ENCODE measurements at places on chromosomes 5 and 9.

- DNase-seq, result no peak
Measured at GRCh38 chr5:151740958-151741373, 17.5 kb downstream of the ATOX1 start.

GRCh38 chr9:117828466-117828865 is 124.3 kb downstream of the TLR4 start:
- no peak for DNase-seq

DNA sequence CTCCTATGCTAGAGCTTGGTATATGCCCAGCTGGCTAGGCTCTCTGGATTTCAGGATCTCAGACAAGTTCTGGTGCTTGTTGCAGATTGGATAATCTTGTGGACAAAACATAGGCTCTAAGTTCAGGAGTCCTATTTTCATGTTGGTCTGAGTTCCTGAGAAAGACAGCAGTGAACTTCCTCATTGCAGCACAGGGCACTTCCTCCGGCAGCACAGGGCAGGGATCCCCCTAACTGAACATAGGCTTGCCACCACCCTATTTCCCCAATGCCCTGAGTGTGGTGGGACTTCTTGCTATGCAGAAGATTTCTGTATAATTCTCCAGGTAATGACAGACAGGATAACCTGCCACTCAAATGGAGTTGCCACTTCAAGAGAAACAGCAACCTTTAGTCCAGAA is 220.1 kb downstream of the PIK3R1 start:
- DNase-seq, result no peak

GRCh38 chr9:112719241-112719691 is 1.3 kb upstream of the INIP start:
- DNase-seq, result no peak

DNA sequence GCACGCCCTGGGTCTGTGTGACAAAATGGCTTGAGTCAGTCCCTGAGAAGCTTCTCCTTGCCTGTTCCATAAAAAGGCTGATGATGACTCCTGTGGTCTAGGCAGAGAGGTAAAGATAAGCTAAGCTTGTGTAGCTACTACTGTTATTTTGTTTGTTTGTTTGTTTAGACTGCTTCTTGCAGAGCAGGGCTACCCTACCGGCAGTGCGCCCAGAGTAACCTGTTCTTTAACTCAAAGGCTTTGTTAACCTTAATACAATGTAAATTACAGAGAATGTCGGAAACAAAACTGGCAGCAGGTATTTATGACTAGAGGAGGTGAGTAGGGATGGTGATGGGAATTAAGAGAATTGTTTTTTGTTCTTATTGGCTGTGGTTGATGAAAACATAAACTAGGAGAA is 87.6 kb downstream of the F2RL2 start:
- no peak for DNase-seq

GRCh38 chr9:133470427-133470924 is 8.4 kb downstream of the SLC2A6 start:
- no peak for DNase-seq

- DNase-seq, result no peak
Measured at GRCh38 chr5:54912021-54912420, 73.4 kb downstream of the ESM1 start.

DNA sequence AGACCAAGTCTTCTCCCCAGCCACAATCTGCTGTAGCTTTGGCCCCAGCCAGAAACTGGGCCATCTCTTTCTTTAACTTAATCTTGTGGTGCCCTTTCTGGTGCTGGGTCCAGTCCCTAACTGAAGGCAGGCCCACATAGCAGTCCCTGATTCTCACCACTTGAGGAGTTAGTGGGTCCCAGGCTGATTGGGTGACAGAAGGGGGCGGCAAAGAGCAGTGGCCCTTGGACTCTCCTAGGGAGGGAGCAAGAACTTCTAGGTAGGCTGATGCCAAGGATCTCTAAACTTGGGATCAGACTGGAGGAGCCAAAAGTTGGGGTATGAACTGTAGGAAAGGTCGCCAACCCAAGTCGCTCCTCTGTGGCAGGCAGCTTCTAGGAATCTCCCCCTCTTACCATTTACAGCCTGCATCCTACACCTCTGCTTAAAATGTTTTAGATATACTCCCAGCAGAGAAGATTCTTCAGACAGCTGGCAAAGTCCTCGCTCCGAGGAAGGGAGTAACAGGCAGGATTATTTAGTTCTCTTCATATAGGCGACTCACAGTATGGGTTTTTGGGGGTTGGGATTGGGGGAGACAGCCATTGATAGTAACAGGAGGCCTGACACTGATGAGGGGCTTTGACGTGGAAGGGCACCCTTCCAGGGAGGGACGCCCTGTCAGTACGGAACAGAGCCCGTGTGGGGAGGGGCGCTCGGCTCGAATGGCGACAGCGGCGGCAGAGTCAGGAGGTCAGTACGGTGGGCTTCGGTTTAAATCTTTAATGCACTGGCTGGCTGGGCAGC is 2.0 kb upstream of the CCL27 start:
- peak; percentile 48 for DNase-seq

DNA sequence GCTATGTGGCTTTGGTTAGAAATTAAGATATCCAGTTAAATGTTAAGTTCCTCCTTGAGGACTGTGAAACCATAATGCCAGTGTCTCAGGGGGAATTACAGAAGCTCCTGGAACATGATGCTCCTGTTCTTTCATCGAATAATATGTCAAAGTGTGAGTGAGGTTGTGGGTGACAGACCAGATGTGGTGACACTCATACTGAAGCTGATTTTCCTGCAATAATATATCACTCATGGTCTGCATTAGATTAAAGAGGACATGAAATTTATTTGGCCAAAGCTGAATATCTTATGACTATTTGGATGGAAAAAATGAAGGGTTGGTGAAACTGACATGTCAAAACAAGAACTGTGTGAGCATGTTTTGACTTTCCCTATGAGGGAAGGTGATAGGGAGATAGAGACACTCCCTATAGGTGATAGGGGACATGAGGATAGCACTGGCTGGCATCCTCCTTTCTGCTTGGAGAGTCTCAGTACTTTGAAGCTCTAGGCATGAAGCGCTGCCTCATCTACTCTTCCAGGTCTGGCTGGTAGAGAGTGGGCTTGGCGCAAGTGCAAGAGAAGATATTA is 173.5 kb downstream of the ARHGEF28 start:
- no peak for DNase-seq

DNA sequence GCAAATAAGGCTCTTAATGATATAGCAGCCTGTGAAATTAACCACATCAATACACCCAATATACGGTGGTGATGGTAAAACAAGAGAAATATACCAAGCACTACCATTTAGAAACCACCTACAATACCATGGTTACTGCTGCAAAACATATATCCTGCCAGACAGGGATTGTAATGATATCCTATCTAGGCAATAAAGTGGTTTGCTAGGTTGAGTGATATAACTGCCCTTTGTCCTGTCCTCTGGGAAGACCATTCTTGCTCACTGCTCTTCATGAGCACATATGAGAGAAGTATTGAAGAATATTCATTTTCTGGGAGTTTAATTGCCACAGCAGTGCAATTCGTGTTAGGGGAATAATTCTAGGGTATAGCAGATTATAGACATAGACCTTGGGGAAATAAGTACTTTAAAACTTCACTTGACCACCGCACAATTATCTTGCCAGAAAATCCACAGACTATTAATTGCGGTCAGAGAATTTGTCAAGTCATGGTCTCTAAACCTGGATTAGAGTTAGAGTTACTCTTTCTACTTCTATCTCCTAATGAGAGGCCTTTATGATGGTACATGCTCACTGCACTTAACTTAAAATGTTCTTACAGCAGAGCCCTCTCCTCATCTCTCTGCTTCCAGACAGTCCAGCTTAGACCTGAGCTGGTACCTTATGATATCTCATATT is 413.0 kb downstream of the ZNF608 start:
- no peak for DNase-seq

DNA sequence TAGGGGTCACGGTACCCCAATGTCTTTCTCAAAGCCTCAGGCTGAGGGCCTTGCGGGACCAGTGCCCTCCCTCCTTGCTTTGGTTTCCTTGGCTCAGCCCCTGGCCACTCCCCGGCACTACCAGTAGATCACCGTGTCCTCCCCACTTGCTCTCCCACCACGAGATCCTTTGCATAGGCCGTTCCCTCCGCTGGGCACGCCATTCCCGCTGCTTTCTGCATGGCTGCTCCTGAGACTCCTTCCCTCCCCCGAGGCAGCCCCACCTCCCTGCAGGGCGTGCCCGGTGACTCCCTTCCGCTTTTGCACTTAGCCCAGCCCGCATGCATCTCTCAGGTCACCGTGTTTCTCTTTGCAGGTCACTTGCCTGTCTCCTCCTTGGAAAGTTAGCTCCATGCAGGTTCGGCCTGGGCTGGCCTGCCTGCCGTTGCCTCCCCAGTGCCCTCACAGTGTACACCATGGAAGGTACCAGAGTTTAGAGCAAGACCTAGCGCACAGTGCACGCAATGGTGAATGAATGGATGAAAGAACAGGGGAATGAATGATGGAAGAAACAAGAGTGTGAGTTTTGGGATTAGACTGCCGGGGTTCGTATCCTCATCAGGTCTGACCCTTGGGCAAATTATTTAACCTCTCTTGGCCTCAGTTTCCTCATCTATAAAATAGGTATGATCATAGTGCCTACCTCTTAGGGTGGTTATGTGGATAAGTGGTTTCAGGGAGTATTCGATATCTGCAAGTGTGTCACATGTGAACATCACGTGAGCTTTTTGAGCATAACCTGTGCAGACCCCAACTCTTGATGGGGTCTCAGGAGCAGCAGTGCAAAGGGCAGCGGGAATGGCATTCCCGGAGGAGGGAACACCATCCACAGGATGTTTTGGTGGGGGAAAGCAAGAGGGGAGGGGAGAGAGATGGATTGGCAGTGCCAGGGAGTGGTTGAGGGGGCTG is 214.3 kb downstream of the C9orf50 start:
- no peak for DNase-seq

DNA sequence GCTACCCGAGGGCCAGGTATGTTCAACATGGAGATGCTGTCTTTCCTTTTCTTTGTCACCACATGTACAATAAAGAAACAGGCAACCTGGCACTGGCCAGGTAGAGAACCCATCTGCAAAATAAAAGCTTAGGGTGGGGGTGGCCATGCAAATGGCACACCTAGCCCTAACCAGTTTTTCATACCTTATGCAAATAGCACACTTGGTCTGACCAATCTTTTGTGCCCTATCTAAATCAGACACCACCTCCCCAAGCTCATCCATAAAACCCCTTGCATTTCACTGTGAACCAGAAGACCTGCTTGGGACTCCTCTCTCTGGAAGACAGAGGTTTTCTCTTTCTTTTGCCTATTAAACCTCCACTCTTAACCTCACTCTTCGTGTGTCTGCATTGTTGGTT is 33.9 kb downstream of the JAKMIP2 start:
- DNase-seq, result no peak

DNA sequence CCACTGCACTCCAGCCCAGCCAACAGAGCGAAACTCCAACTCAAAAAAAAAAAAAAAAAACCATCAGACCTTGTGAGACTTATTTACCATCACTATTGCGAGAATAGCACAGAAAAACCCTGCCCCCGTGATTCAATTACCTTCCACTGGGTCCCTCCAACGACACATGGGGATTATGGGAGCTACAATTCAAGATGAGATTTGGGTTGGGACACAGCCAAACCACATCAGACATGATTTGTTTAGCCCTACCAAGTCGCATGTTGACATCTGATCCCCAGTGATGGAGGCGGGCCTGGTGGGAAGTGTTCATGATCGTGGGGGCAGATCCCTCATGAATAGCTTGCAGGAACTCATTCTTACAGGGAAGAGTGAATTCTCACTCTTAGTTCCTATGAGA is 26.6 kb downstream of the MYO10 start:
- DNase-seq, result no peak

- no peak for DNase-seq
Measured at GRCh38 chr5:175282611-175283225, 161.3 kb downstream of the DRD1 start.

DNA sequence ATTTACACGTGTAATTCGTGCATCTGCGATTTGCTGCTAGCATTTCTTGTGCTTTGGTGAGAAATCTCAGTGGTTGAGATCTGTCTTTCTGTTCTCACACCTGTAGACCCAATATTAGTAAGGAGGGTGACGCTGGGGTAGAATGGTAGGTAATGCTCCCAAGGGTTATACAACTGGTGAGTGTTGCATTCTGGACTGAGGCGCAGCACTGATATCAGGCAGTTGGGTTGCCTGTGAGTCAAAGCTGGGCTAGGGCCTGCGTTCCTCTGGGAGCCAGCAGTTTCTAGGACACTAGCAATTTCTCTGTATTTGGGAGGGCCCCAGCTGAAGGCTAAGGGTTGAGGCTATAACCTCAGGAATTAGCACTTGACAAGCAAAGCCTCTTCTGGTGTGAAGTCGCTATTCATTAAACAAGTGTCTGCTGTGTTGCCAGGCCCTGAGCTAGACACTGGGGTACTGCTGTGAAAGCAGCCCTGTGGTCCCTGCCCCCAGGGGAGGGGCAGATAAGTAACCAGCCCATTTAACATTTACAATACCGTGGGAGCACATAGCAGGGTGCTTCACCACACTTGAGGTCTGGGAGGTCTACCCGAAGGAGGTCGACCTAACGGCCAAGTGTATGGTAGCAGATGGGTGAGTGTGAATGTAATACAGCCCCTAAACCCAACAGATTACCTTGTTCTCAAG is 28.7 kb downstream of the LARP1 start:
- no peak for DNase-seq

DNA sequence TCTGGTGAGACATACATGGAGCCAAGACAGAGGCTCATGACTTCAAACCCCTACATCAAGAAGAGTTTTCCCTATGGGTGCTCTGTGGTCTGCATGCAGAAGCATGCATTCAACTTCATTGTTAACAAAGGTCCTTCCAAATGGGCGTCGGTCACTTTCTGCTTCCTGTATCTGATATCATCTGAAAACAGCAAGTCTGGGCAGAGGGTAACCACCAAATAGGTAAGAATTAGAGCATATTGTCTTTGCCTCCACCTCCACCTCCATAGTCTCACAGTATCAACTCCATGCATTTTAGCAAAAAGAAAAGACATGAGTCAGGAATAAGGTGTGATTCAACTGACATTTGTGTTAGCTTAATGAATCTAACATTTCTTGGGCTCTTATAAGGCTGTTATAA is 462.9 kb downstream of the DMRT2 start:
- no peak for DNase-seq

GRCh38 chr9:121771418-121771817 is 120.0 kb downstream of the DAB2IP start:
- DNase-seq, result no peak

DNA sequence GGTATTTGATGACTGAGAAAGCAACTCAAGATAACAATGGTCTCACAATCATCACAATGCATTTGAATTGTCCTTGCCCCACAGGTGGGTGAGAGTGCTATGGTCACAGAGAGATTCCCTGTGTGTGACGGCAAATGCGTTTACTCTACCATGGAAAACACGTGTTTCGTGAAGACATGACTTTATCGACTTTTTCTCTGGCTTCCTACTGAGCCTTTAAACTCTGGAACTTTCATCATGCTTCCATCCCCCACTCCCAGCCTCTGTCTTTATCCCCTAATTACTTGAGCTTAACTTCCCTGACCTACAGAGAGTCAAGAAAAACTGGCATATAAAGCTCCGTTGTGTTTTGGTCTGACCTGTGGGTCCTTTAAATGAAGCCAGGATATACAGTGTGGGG is 414.1 kb upstream of the CLINT1 start:
- DNase-seq, result no peak

All from CD4-positive, alpha-beta T cell (primary cell).